ENCODE measurements at places on chromosomes 3 and 15.
A peak's percentile ranks its signal among the peaks of the same experiment; 100 is the strongest.

DNA sequence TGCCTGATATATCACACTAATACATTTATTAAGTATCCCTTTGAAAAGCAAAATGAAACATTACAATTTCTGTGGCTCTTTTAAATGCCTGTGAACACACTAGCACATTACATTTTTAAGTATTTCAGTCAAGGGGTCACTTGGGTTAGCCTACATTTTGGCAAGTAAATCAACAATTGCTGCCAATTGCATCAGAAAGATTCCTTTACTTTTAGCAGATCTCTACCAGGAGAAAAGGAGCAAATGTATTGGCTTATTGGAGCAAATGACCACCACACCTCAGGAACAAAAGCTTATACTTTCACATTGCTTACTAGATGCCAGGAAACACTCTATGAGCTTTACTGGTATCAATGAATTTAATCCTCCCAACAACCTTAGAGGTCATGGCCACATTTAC lies 947.1 kb downstream of the FHIT start:
- no peak for DNase-seq

DNA sequence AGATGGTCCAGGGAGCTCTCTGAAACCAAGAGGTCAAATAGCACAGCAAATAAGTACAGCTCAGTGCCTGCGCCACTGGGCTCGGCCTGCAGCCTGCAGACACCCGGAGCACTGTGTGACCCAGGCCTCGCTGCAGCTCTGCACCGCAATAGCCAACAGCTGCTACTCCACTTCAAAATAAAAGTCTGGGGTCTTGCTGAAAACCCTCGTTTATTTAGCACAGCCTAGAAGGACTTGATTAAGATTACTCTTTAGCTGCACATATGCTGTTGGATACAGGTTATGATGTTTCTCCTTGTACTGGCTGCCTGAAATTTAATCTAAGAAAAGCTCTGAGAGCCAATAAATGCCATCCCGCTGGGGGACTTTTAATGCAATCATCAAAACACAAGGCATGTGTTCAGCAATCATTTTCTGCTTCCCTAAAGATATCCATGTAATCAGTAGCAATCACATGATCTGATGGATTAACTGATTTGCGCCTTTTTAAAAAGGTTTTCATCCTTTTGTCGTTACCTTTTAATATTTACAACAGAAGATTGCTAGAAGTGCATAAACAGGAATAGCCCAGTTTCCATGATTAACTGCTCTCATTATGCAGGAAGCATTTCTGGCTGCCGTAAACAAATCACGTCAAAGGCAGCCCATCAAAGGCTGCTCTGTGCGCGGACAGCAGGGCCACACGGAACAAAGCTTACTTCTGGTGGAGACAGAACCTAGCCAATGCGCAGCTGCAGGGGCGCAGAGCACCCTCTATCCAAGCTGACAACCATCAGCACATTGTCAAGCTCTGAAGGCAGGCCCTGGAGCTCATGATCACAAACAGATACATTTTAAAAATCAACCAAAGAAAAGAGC lies 58.8 kb downstream of the CLASP2 start:
- peak; percentile 81 for DNase-seq

GRCh38 chr15:65847989-65848388 lies 21.3 kb upstream of the RAB11A start:
- DNase-seq: no peak

- DNase-seq: no peak
Measured at GRCh38 chr3:7854266-7854665, 647.4 kb upstream of the LMCD1 start.

DNA sequence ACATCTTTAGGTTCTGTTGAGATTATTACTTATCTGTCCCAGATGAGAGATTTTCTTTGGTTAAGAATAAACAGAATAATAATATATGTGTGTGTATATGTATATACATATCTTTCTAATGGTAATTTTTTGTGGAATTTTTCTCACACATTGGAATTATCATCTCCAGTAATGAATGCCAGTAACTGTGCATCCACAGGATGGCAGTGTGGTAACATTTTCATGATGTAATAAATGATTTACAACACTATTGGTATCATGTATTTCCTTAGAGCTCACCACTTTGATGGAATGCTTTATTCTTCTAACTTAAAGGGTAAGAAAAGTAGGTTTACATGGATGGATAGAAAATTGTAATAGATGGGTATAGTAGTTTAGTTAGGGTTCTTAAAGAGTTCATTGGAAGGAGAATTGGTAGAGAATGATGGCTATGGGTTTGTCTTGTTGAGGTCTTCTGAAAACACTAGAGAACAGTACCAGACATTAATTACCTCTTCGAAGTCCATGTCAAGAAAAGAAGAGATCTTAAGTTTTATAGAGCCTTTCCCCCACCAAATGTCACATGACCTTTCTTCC lies 78.1 kb downstream of the STT3B start:
- DNase-seq: no peak

GRCh38 chr3:126439346-126439967 lies 36.2 kb downstream of the ZXDC start:
- DNase-seq: no peak

GRCh38 chr3:160008961-160009360 lies 20.3 kb downstream of the IL12A start:
- DNase-seq: no peak

GRCh38 chr3:134630506-134630905 lies 20.3 kb downstream of the KY start:
- DNase-seq: peak; percentile 53

GRCh38 chr15:48657950-48658591 lies 12.6 kb upstream of the FBN1 start:
- no peak for DNase-seq

GRCh38 chr3:152362086-152362485 lies 93.4 kb downstream of the MBNL1 start:
- DNase-seq: no peak

- no peak for DNase-seq
Measured at GRCh38 chr3:170220871-170221270, 1.4 kb upstream of the PRKCI start.

GRCh38 chr3:134359121-134360010 lies 14.9 kb downstream of the AMOTL2 start:
- no peak for DNase-seq

DNA sequence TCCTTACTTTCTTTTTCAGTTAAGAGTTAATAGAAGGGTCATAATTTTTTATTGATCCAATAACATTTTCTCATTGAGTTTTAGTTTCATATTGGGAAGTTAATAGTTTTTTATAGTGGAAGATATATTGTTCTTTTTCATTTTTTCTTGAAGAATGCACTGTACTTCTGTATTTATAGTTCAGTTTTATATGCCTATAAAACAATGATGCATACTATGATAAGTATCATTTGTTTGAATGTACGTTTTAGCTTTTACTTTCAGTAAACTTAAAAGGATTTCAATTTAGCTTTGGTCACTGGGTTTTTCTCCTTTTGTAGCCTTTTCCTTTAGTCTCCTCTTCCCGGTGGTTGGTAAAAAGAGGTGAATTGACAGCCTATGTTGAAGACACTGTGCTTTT lies 98.8 kb downstream of the DHX36 start:
- DNase-seq: no peak

DNA sequence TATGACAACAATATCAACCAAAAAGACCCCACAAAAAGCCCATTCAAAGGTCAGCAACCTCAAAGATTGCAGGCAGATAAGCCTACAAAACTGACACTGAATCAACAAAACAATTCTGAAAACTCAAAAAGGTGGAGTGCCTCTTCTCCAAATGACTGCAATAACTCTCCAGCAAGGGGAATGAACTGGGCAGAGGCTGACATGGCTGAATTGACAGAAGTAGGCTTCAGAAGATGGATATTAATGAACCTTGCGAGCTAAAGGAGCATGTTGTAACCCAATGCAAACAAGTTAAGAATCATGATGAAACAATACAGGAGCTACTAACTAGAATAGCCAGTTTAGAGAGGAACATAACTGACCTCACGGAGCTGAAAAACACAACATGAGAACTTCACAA lies 20.4 kb upstream of the SLC25A38 start:
- no peak for DNase-seq

DNA sequence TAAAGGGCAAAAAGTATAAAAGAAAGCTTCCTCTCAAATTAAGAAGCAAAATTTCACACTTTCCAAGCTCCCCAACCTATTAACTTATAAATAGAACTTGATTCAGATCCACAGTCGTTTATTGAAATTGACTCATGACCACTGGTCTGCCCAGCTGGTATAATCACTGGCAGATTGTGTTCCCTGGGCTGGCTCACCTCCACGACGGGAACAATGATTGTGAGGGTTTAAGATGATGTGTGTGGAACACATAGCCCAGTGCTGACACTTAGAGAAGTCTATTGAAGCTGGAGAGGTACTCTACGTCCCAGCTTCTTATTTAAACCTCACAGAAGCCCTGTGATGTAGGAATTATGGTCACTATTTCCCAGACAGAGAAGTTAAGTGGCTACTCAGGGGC lies 90.4 kb downstream of the MB21D2 start:
- DNase-seq: no peak

GRCh38 chr15:92809880-92810361 lies 90.2 kb upstream of the CHD2 start:
- no peak for DNase-seq

DNA sequence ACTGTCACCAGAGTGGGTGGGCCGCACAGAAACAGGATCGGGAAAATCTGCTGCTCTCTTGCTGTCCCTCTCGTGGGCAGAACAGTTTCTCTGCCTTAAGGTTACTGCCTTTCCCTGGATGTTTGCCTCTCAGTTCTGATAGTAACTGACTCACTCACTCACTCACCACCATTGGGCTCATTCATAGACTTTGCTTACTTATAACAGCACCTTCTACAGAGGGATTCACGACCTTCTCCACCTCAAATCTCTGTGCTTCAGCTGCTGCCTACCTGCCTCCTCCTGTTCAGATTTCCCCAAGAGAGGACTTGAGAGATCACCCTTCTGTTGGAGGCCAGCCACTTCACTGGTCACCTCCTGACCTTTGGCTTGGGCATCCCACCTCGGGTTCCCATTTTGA lies 147.7 kb upstream of the ICE2 start:
- DNase-seq: no peak

DNA sequence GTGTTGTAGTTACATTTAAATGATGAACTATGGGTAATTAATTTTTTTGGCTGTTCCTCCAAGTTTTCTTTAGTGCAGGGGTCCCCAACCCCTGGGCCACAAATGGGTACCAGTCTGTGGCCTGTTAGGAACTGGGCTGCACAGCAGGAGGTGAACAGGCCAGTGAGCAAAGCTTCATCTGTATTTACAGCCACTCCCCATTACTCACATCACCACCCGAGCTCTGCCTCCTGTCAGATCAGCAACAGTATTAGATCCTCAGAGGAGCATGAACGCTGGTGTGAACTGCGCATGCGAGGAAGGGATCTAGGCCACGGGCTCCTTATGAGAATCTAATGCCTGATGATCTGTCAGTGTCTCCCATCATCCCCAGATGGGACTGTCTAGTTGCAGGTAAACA lies 75.9 kb upstream of the RPL35A start:
- DNase-seq: no peak

DNA sequence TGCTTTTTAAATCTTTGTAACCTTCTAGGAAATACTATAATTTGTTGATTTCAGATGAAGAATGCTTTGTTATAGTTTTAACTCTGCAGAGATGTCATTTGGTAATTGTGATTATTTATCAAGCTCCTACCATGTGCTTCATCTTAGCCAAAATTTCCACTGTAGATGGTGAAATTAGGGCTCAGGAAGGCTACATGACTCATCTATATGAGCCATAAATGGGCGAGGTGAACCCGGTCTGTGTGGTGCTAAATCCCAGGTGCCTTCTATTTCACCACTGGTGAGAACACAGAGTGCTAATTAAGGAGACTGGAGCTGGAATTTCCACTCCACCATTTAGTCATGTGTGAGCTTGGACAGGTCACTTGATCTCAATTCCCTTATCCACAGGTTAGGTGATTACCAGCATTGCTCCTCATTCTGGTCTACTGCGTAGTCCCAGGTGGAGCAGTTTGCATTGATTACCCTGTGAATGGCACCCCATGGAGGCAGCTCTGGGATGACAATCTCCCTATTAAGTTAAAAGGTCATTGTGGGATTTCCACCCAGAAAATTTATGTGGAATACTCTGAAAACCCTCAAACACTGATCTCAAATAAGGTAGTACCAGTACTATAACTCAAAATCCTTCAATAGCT lies 2.8 kb upstream of the CCR3 start:
- no peak for DNase-seq

- DNase-seq: no peak
Measured at GRCh38 chr15:44136991-44137477, 58.0 kb downstream of the FRMD5 start.

DNA sequence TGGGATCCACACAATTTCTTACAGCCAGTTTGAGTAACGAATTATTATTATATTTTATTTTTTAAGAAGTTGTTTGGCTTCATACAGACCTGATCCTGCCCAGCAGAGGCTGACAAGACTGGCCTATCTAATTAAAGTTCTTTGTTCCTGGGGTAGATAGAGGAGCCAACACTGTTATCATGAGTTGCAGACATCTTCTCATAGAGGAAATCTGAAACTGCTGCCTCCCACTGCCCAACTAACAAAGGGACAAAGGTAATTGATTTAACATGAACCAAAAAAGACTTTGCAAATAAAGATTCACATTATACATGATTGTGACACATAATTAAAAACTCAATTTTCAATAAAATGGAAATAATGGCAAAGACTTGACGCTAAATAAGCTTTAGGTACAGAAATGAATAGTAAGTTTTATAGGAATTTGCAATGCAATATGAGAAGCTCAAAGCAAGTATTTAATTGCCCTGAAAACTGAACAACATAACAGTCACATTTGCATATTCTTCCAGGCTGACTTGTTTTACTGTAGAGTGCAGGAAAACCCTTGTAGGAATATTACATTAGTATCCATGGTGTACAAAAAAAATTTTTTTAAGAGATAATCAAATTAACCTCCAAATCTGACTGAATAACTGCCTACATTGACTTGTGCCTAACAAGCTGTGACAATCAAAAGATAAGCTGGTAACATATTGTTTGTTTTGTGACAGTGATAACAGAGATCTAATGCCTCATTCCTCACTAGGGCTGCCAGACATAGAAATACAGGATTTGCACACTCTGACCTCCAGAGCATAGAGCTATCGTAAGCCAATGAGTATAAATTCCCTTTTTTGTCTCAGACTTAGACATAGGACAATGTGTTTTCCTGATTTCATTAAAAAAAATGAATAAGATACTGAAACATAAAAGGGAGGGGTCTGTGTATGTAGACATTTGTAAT lies 273.2 kb downstream of the MFSD1 start:
- no peak for DNase-seq

- no peak for DNase-seq
Measured at GRCh38 chr3:20751296-20751695, 565.3 kb upstream of the SGO1 start.

DNA sequence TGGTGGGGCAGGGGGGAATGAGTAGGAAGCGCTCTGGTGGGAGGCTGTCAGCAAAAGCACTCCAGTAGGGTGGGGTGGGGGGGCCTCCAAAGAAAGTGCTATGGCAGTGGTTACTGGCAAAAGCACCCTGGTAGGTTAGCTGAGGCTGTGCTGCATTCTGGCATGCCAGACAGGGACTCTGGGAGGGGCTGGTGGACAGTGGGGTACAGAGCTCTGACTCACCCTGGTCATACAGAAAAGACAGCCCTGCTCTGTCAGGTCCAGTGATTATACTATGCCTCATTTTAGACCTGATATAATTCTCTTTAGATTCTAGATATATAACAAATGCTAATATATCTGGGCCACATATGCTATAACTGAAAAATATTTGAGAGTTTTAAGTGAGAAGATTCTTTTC lies 82.8 kb upstream of the CPNE4 start:
- DNase-seq: no peak
